ENCODE measurements at places on chromosomes 2 and 18.
A peak's percentile ranks its signal among the peaks of the same experiment; 100 is the strongest.

DNA sequence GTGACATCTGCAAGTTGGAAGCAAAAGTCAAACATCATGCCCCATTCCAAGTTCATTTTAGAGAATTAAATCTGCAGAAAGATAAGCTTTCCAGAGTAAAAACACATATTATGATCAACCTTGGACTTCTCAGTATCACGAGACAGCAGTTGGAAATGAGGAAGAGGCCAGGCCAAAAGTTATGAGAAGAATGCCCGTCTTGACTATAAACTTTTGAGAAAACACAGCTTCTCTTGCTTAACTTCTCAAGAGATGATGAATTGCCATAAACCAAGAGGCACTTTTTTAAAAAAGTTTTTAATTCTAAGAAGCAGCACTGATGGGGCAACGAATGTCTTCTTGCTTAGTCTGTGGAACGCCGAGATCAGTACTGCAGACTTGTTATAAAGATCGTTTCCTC, 52.6 kb upstream of the NFU1 start:
- DNase-seq = no peak

DNA sequence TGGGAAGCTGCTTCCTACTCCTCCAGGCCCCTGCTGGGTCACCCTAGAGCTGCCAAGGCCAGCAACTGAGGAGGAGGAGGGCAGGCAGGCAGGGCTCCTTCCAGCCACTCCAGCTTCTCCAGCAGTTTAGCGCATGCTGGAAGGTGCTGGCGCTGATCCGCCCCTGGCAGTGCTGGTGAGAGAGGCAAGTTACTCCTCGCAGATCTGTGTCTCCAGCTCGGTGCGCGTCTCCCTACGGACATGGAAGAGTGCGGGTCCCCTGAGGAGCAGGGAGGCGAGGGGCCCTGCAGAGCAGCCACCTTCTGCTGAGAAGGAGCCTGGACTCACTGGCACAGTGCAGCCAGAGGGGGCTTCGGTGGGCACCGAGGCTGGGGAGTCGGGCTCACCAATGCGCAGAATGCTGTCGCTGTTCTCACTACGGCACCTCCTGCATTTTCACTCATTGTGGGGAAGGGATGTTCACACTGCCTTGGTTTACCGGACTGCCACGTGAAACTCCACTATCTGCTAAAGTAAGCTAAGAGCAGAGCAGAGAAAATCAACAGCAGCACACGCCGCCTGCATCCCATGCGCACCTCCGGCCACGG, 206.0 kb downstream of the HDAC4 start:
- no peak for DNase-seq

- DNase-seq = no peak
These were observed 97.2 kb upstream of the GLI2 start for GRCh38 chr2:120638450-120638849.

GRCh38 chr2:60565472-60565871, 12.0 kb upstream of the BCL11A start:
- no peak for DNase-seq

DNA sequence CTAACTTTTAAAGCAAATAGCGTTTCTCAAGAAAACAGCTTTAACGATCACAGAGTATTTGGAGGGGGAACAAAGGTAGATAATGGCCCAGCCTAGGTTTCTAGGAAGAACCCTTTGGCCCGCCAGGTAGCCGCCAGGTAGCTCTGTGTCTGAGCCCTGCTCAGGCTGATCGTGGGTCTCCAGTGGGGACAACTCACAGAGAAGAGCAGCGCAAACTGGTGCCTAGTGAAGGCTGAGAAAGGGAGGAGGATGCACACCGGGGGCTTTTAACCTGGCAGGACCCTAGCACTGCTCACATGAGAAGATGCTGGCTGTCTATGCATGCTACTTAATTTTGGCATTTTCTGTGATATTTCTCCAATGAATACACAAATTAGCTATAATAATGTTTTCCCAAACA, 5.8 kb downstream of the NGEF start:
- DNase-seq = no peak

DNA sequence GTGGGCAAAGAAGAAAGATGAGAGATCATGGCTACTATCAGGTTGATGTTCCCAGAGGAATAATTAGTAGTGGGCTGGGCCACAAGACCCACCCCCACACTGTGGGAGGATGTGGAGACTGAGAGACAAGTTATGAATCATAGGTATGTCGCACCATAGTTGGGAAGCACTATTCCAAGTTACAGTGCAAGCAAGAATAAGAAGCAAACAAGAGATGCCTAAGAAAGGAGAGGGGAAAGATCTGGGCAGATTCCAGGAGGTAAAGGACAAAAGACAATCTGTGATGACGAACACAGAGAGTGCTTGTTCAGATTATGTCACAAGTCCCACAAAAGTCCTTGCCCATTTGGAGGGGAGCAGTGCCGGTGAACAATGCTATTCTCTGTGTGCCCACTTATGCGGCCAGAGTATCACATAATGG, 56.6 kb downstream of the FAM228A start:
- no peak for DNase-seq

DNA sequence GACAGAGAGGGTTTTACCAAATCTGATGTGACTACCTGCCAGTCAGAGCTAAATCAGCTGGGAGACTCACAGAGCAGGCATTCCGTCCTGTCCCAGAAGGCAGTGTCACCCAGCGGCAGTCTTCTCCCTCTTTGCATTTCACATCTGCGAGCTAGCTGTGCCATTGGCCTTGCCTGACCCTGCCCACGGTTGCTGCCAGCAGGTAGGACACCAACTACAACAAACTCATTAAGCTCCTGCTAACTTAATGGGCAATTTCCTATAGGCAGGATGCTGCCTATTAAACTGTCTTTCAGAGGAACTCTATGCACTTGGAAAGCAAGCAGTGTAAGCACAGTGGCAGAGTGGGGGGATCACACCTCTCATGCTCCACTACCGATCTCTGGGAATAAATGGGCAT, 116.4 kb upstream of the CAPN13 start:
- no peak for DNase-seq

DNA sequence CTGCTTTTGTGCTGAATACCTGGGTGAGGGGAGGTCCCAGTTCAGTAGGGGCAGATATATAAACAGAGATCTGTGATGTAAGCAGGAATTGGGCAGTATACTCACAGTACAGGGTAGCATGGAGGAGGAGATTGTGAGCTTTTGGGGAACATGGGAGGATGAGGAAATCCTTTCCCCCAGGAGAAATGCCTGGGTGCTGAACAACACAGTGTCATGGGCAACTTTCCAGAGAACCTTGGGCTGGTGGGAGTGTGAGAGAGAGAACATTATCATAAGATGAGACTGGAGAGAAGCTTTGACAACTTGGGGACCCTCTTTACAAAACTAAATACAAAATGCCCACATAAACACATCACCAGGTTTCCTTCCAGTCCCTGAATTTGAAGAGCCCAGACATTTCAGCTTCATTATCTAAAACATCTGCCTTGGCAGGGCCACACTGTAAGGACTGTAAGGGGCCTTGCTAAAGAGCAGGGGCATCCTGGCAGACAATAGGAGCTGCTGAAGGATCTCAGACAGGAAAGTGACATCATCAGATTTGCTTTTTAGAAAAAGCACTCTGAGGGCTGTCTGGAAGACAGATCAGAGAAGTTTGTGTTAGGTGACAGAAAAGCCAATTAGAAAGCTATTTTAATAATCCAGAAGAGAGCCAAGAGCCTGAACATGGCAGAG, 303.1 kb upstream of the FBXO11 start:
- no peak for DNase-seq

DNA sequence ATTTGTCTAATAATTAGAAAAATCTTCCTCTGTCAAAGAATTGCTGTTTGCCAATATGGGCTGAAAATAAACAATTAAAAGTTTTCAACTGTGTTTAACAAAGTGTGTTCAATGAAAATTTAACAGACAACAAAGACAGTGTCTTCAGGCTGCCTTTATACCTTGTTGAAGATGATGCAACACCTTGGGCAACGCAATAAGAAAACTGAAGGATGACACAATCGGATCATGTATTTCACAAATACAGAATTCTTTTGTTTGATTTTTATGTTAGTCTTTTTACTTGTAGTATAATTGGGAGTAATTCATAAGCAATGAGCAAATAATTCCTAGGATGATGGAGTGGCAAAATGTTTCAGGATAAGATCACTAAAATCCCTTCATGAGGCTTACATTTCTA, 27.8 kb downstream of the CHN1 start:
- no peak for DNase-seq

DNA sequence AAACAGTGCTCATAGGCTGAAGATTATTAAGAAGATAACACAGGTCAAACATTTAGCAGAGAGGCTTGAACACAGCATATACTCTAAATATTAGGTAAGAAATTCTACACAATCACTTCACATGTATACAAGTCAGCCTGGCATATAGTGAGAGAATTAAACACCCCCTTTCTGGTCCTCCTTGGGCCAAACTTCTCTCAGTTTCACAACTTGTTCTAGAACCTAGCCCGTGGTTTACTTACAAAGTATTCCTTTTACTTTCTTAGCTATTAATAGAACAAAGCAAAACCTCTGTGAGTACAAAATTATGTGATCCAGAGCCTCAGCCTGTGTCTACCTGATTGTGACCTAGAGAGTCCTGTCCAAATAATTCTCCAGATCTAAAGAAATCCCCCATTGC, 562.8 kb downstream of the TNS1 start:
- DNase-seq = no peak

GRCh38 chr18:6553234-6553900, 138.7 kb upstream of the L3MBTL4 start:
- no peak for DNase-seq

DNA sequence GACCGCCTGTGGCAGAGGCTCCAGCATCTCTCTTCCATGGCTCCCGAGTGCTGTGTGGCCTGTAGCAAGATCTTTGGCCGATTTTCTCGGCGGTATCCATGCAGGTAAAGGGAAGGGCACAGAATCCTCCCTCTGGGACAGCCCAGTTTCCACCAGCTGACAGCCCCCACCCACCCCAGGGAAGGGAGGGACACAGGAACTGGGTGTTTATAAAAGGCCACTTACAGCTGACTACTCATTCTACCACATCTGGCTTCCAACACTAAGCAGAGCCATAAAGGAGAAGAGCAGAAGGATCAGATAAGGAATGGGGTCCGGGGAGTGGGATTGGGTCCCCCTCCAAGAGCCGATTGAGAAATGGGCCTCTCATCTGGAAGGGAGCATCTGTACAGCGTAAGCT, 20.2 kb downstream of the RUFY4 start:
- DNase-seq = no peak

DNA sequence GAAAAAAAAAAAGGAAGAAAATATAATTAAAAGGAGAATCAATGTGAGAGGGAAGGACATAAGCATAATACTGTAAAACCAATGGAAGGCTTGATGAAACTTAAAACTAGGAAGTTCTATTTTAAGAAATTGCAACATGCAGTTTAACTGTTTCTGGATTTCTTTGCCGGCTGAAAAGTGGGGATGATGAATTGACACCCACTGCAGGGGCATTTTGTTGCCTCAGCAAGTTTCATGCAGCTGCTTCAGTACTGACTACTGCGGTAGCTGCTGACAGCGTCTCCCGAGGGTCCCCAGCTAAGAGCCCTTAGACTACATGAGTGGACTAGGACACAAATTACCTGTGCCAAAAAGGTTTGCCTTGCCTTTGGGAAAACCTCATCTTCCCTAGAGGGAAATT, 69.2 kb downstream of the B3GNT2 start:
- no peak for DNase-seq

GRCh38 chr18:46054956-46055837, 16.9 kb downstream of the PSTPIP2 start:
- DNase-seq = no peak

GRCh38 chr2:24824966-24825882, 32.0 kb downstream of the CENPO start:
- peak; percentile 59 for DNase-seq

- no peak for DNase-seq
These were observed 29.3 kb downstream of the FEZ2 start for GRCh38 chr2:36568516-36569246.

GRCh38 chr2:9463698-9464034, 10.7 kb upstream of the IAH1 start:
- DNase-seq = peak; percentile 50

- no peak for DNase-seq
These were observed 15.8 kb upstream of the SOCS6 start for GRCh38 chr18:70273021-70273420.

GRCh38 chr2:216002101-216002678, 11.2 kb downstream of the MREG start:
- no peak for DNase-seq

GRCh38 chr2:191025135-191025534, 11.2 kb upstream of the STAT1 start:
- no peak for DNase-seq

DNA sequence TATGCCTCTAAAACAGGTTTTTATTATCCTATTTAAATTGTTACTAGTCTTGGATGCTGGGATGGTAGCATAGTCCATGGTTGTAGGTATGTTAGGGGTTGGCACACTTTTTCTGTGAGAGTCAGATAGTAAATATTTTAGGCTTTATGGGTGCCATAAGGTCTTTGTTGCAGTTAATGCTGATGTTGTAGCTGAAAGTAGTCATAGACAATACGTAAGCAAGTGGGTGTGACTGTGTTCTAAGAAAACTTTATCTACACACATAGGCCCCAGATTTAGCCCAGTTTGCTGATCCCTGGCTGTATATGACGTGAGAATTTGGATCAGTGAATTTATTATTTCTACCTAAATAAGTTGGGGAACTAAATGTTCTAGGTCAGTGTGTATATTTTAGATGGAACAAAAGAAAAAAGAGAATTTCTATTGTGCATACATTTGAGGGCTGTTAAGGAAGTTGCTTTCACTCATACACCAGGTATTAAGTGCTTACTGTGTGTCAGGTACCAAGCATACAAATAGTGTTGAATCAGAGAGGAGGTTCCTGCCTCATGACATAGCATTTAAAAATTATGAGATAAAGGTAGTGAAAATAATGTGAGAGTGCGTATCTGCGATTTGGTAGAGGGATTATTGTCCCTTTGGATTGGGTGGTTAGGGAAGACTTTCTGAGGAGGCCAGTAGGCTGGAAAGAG, 39.4 kb downstream of the AGFG1 start:
- DNase-seq = no peak

DNA sequence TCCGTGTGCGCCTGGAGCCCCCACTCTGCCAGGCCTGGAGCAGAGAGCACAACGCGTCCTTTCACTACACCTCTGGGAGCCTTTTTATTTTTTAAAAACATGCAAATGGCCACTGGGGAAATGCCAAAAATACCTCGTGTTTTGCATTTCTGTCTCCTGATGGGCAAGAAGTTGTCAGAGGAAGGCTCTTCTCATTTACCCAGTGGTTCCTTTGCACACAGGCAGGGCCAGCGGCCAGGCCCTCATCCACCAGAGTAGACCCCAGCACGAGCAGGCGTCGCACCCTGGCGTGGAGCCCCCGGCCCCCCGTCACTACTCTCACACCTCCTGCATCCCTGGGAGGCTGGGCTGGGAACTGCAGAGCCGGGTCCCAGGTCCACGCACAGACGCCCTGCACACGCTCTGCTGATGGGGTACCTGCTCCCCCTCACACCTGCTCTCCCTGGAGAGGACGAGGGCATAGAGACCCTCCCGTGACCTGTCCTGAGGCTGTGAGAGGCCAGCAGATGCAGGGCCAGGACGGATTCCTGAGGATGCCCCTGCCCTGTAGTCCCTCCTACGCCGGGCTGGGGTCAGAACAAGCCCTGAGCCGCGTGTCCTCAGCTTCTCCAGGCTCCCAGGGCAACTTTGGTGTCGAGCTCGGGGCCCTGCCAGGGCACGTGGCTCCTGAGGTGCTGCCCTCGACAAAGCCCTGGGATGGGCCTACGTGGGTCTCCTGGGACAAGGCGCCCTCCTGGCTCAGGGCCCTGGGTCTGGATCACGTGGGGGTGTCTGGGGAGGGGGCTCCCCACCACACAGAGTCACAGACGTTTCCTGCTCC, 65.0 kb downstream of the NFATC1 start:
- no peak for DNase-seq

Measured in activated CD4-positive, alpha-beta memory T cell treated with anti-CD3 and anti-CD28 coated beads for 36 hours (primary cell).